A549 treated with AZD2906 at 1 μM for 4 hours (cell line): ENCODE measurements at places on chromosomes 1 and 21. TPM values are rescaled to one million over a fixed set of nuclear protein-coding genes. Genes with fewer than 3 reads are reported as not detected.

The KCNT2 gene
- 0.02 to 0.03 TPM (median 0.03 TPM) in 3 of 5 replicates, not detected in the others for total RNA-seq

The PEAR1 gene
- total RNA-seq, result 6.2 to 7.7 TPM (median 7.0 TPM) in 5 replicates

The TMEM69 gene
- 17.2 to 19.6 TPM (median 19.3 TPM) in 5 replicates for total RNA-seq

The STPG1 gene
- total RNA-seq, result 5.1 to 6.4 TPM (median 6.0 TPM) in 5 replicates

The CCDC190 gene
- total RNA-seq, result not detected in 5 replicates

The PLA2G2C gene
- total RNA-seq, result not detected in 5 replicates

The PPP1R15B gene
- 26.1 to 37.1 TPM (median 27.3 TPM) in 5 replicates for total RNA-seq

The SELL gene
- total RNA-seq, result 0.12 to 0.35 TPM (median 0.20 TPM) in 5 replicates

The REG4 gene
- total RNA-seq, result not detected in 5 replicates

The NPR1 gene
- total RNA-seq, result 1.6 to 2.8 TPM (median 2.6 TPM) in 5 replicates

The MYCL gene
- total RNA-seq, result 0.82 to 1.6 TPM (median 1.2 TPM) in 5 replicates

The NOS1AP gene
- 0.23 to 0.53 TPM (median 0.34 TPM) in 5 replicates for total RNA-seq

The MANEAL gene
- total RNA-seq, result 21.2 to 26.5 TPM (median 25.0 TPM) in 5 replicates

The TMCO2 gene
- not detected in 5 replicates for total RNA-seq

The LIN9 gene
- total RNA-seq, result 6.1 to 7.2 TPM (median 6.6 TPM) in 5 replicates
